ENCODE measurements at places on chromosomes 11 and 22.

GRCh38 chr11:107263844-107264563 is 193.6 kb downstream of the CWF19L2 start:
- DNase-seq = no peak

GRCh38 chr11:10355257-10355661 is 50.4 kb downstream of the ADM start:
- no peak for DNase-seq

GRCh38 chr11:105968021-105968697 is 53.9 kb downstream of the MSANTD4 start:
- DNase-seq = peak; percentile 34

GRCh38 chr11:23311986-23312940 is 452.0 kb upstream of the CCDC179 start:
- peak; percentile 3 for DNase-seq

- no peak for DNase-seq
Observed at GRCh38 chr11:73167363-73167954, 25.3 kb upstream of the FCHSD2 start.
